Aorta (tissue), 5 donors: ENCODE measurements at places on chromosomes 2 and 18. TPM values are rescaled to one million over a fixed set of nuclear protein-coding genes. Genes with fewer than 3 reads are reported as not detected.

Gene IL36B
- total RNA-seq = not detected

Gene SERPINB11
- not detected for total RNA-seq

Gene C2orf81
- 3.1 TPM for total RNA-seq

Gene IL36G
- total RNA-seq = not detected

Gene SRD5A2
- not detected for total RNA-seq

Gene GALR1
- total RNA-seq = not detected

Gene MAPK4
- total RNA-seq = 1.7 TPM

- no peaks in the 10 kb centered on the region for H3K4me1 ChIP-seq
- DNase-seq = no peak
- H3K36me3 ChIP-seq = no peaks in the 10 kb centered on the region
Measured at GRCh38 chr2:101546376-101547058, 71.6 kb upstream of the RFX8 start.

DNA sequence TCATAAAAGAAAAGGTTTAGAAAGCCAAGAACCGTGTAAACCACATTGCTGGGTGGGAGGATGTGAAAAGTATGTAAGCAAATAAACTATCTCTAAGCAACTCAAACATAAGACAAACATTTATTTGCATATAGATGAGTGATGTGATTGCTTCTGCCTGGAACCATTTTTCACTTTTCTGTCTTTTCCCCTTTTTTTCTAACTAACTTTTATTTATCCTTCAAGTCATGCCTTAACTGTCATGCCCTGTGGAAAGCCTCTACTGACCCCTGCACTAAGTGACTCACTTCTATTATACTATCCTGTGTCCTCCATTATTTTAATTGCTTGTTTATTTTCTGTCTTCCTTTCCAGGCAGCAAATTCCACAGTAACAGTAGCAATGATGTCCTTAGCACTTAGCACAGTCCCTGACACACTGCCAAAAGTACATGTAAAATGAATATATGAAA is 87.5 kb upstream of the CTAGE1 start:
- no peaks in the 10 kb centered on the region for H3K27me3 ChIP-seq
- H3K4me1 ChIP-seq = no peaks in the 10 kb centered on the region
- H3K36me3 ChIP-seq = no peaks in the 10 kb centered on the region
- no peak overlapping the region for H3K4me3 ChIP-seq

GRCh38 chr2:43178055-43178598 is 48.3 kb downstream of the ZFP36L2 start:
- H3K4me3 ChIP-seq = no peak overlapping the region
- no peaks in the 10 kb centered on the region for H3K36me3 ChIP-seq
- H3K27me3 ChIP-seq = no peaks in the 10 kb centered on the region
- no peaks in the 10 kb centered on the region for H3K4me1 ChIP-seq

DNA sequence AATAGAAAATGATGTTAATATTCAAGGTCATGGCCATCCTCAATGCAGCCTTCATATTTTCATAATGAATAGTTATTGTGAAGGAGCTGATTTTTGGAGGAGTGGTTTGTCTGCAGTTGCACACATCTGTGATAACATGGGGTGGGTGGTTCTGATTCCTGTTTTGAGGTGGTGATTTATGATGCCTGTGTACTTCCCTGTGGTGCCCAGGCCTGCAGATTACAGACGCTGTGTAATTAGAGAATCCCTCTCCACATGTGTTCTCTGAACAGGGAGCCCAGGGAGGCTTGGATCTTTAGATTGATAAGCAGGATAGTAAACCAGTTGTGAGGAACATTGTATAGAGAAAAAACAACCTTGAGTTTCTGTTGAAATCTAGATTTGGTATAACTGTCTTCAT is 117.5 kb downstream of the AGAP1 start:
- no peak overlapping the region for H3K4me3 ChIP-seq
- H3K36me3 ChIP-seq = no peaks in the 10 kb centered on the region
- no peaks in the 10 kb centered on the region for H3K4me1 ChIP-seq
- H3K27me3 ChIP-seq = no peaks in the 10 kb centered on the region
- no peak for DNase-seq

DNA sequence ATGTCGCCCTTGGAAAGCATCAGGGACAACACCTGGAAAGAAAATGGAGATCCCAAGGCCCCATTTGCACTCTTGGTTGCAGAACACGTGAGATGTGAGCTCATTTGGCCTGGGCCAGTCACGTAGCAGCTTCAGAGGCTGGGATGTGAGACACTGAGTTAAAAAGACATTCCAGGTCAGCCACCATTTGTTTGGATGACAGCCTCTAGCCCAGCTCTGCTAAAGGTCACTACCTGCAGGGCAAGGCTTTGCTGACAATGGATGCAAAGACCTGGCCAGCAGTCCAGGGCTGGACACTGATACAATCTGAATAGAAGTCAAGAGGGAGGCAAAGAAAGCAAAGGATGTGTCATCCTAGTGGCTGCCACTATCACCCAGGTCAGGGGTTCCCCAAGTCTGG is 83.9 kb upstream of the LRPPRC start:
- H3K4me1 ChIP-seq = no peaks in the 10 kb centered on the region
- H3K4me3 ChIP-seq = no peak overlapping the region
- no peaks in the 10 kb centered on the region for H3K36me3 ChIP-seq
- no peak overlapping the region for H3K27ac ChIP-seq
- no peak for DNase-seq

GRCh38 chr2:46498681-46499080 is 19.3 kb downstream of the TMEM247 start:
- no peak overlapping the region for H3K27ac ChIP-seq
- H3K4me1 ChIP-seq = no peaks in the 10 kb centered on the region
- no peaks in the 10 kb centered on the region for H3K36me3 ChIP-seq
- no peaks in the 10 kb centered on the region for H3K27me3 ChIP-seq
- no peak overlapping the region for H3K4me3 ChIP-seq

- DNase-seq = no peak
- H3K27ac ChIP-seq = no peak overlapping the region
- no peaks in the 10 kb centered on the region for H3K27me3 ChIP-seq
- H3K4me1 ChIP-seq = no peaks in the 10 kb centered on the region
Measured at GRCh38 chr2:40129725-40130124, 322.2 kb downstream of the SLC8A1 start.

- peaks cover 3% of the 10 kb centered on the region for H3K36me3 ChIP-seq
- H3K27me3 ChIP-seq = no peaks in the 10 kb centered on the region
- H3K27ac ChIP-seq = no peak overlapping the region
- no peak overlapping the region for H3K4me3 ChIP-seq
- DNase-seq = no peak
- H3K4me1 ChIP-seq = no peaks in the 10 kb centered on the region
Measured at GRCh38 chr2:61205132-61205531, 43.1 kb downstream of the C2orf74 start.

- H3K4me1 ChIP-seq = peaks cover 9% of the 10 kb centered on the region
- H3K27me3 ChIP-seq = no peaks in the 10 kb centered on the region
- H3K4me3 ChIP-seq = no peak overlapping the region
- DNase-seq = no peak
- H3K36me3 ChIP-seq = no peaks in the 10 kb centered on the region
Measured at GRCh38 chr2:231182513-231182899, 15.9 kb upstream of the ARMC9 start.

DNA sequence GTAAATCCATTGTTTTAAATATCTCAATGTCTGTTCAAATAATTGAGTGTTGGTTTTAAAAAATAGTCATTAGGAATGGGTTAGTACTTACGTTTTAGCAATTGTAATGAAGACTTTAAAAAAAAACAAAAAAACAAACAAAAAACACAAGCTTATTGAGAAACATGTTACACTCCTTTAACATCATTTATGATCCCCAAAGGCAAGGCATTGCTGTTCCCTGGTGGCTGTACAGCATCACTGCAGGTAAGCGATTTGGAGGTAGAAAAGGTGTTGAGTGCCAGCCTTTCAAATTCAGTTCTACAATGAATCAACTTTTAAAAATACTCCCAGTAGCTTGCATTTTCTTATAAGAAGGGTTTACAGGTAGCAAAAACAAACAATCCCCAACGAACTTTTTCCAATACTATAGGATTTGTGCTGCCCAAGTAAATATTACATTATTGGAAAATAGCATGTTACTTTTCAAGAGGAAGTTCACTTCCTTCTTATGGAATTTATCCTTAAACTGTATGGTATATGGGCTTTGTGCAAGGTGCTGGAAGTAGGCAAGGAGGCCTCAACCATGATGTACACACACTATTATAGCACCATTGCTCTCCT is 27.5 kb downstream of the CNRIP1 start:
- no peak for DNase-seq
- H3K4me3 ChIP-seq = no peak overlapping the region
- H3K4me1 ChIP-seq = no peaks in the 10 kb centered on the region

- no peaks in the 10 kb centered on the region for H3K36me3 ChIP-seq
- H3K27me3 ChIP-seq = no peaks in the 10 kb centered on the region
- no peak overlapping the region for H3K4me3 ChIP-seq
Measured at GRCh38 chr2:68341583-68341982, 21.8 kb upstream of the CNRIP1 start.

GRCh38 chr2:62691186-62691585 is 14.3 kb upstream of the EHBP1 start:
- no peaks in the 10 kb centered on the region for H3K36me3 ChIP-seq
- H3K27ac ChIP-seq = no peak overlapping the region
- no peak for DNase-seq
- no peaks in the 10 kb centered on the region for H3K4me1 ChIP-seq

DNA sequence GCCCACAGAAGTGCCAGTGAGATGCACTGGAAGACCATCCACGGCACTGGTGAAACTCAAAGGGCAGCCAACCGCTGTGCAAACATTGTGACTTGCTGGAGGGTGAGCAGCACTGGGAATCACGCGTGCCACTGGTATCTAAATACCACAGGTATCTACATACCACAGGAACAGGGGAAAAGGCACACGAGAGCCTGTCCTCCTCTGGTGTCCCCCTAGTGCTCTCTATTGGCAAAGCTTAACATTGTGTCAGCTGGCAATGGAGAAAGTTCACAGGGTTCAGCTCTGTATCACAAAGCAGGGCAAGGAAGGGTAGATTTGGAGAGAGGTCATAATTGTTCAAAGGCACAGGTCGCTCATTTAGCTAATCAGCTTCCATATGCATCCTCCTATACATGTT is 12.6 kb upstream of the SEC11C start:
- no peaks in the 10 kb centered on the region for H3K4me1 ChIP-seq
- H3K27me3 ChIP-seq = peaks cover 4% of the 10 kb centered on the region
- no peaks in the 10 kb centered on the region for H3K36me3 ChIP-seq
- no peak overlapping the region for H3K4me3 ChIP-seq

GRCh38 chr18:75438891-75439290 is 11.4 kb upstream of the SMIM21 start:
- no peak for DNase-seq
- no peaks in the 10 kb centered on the region for H3K36me3 ChIP-seq
- no peak overlapping the region for H3K4me3 ChIP-seq
- H3K4me1 ChIP-seq = no peaks in the 10 kb centered on the region
- no peak overlapping the region for H3K27ac ChIP-seq
- H3K27me3 ChIP-seq = no peaks in the 10 kb centered on the region

- H3K36me3 ChIP-seq = no peaks in the 10 kb centered on the region
- DNase-seq = no peak
- no peak overlapping the region for H3K27ac ChIP-seq
- H3K27me3 ChIP-seq = no peaks in the 10 kb centered on the region
- no peaks in the 10 kb centered on the region for H3K4me1 ChIP-seq
Measured at GRCh38 chr18:79111483-79111882, 42.3 kb downstream of the ATP9B start.

- H3K36me3 ChIP-seq = no peaks in the 10 kb centered on the region
- DNase-seq = no peak
- H3K27me3 ChIP-seq = no peaks in the 10 kb centered on the region
- no peak overlapping the region for H3K4me3 ChIP-seq
- no peak overlapping the region for H3K27ac ChIP-seq
Measured at GRCh38 chr2:129464036-129464435, 515.4 kb upstream of the RAB6C start.

DNA sequence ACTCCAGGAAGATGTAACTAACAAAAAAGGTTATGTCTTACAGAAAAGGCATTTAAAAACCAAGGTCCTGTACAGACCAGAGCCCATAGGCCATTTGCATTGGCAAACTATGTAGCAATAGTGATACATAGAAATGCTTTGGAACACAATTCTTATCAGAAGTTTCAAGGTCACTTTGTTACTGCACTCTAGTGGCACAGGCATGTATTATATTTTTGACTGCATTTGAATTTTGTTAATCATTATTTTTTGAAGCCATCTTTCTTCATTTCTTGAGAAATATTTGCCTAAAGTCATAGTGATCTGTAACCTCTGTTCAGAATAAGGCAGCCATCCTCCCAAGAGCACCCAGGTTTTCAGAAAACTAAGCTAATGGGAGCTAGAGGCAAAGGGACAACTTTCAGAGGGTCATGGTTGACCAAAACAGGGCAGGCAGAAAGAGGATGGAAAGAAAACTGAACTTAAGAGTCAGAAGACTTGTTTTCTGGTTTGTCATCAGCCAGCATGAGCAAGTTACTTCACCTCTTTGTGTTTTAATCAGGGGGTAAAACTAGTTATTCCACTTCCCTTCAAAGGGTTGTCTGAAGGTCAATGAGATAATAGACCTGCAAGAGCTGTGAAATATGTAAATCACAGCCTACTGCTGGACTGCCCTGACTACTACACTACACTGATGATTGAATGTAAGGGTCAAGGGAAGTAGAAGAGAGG is 41.5 kb downstream of the SLC38A11 start:
- H3K4me3 ChIP-seq = no peak overlapping the region
- no peaks in the 10 kb centered on the region for H3K27me3 ChIP-seq
- DNase-seq = no peak
- H3K36me3 ChIP-seq = no peaks in the 10 kb centered on the region

DNA sequence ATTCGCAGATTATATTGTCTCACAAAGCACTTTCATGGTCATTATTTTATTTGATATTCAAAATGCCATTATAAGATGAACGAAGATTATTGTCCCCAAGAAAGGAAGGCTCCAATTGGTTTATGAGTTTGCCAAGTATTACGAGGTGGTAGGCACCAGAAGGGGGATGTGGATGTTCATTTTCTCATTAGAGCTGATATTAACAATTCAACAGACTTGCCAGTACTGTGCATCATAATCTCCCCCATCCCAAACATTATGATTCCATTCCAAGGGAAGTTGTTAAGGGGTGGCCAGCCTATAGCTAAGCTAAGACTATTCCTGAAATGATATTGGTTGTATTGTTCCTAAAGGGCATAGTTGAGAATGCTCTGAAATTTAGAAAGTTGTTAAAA is 257.7 kb downstream of the PRKCE start:
- H3K4me1 ChIP-seq = no peaks in the 10 kb centered on the region
- no peak overlapping the region for H3K4me3 ChIP-seq
- no peak for DNase-seq
- no peak overlapping the region for H3K27ac ChIP-seq
- no peaks in the 10 kb centered on the region for H3K27me3 ChIP-seq

GRCh38 chr18:62525608-62526007 is 2.8 kb downstream of the ZCCHC2 start:
- no peak for DNase-seq
- no peaks in the 10 kb centered on the region for H3K4me1 ChIP-seq
- peak overlapping the region; percentile 38 for H3K27ac ChIP-seq
- H3K4me3 ChIP-seq = peak overlapping the region; percentile 97
- no peaks in the 10 kb centered on the region for H3K36me3 ChIP-seq
- no peaks in the 10 kb centered on the region for H3K27me3 ChIP-seq

- no peak overlapping the region for H3K27ac ChIP-seq
- H3K27me3 ChIP-seq = no peaks in the 10 kb centered on the region
- H3K4me1 ChIP-seq = no peaks in the 10 kb centered on the region
- DNase-seq = no peak
- H3K4me3 ChIP-seq = no peak overlapping the region
Measured at GRCh38 chr2:181697571-181697970, 17.3 kb upstream of the NEUROD1 start.
